ENCODE measurements at places on chromosomes 11 and 22. TPM values are rescaled to one million over a fixed set of nuclear protein-coding genes. Genes with fewer than 3 reads are reported as not detected.

Gene SMIM38
- total RNA-seq = not detected

Gene PLEKHB1
- 0.49 TPM for total RNA-seq

Gene THY1
- total RNA-seq = 786 TPM

Gene RIMBP3C
- total RNA-seq = 0.28 TPM

DNA sequence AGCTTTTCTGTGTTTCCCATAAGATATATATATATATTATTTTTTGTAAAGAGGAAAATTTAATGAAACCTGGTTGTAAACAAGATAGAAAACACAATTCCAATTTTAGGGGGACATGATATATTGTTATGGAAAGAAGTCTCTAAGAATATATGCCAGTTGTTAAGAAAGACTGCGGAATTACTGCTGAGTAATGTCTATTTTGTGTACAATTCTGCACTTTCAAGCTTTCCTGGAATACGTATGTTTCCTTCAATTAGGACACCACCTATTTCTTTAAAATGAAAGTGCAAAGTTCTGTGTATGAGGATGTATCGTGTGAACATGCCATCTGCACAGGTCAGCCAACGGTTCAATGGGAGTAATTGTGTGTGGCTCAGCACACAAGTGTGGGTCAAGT is 760.2 kb downstream of the BRD1 start:
- DNase-seq = no peak

DNA sequence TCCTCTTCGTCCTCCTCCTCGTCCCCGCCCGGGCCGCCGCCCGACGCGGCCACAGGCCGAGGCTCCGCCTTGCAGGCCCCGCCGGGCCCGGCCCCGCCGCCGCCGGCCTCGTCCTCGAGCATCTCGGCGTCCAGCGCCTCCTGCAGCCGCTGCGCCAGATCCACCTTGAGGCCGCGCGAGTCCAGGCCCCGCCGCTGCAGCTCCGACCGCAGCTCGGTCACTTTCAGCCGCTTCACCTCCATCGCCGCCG is 417 bp downstream of the HNRNPUL2 start:
- DNase-seq = no peak

Data from HFFc6 (cell line).